ENCODE measurements at places on chromosomes 2 and 18.
A peak's percentile ranks its signal among the peaks of the same experiment; 100 is the strongest.

- DNase-seq, result no peak
Measured at GRCh38 chr2:138470941-138471340, 30.6 kb upstream of the SPOPL start.

- DNase-seq, result no peak
Measured at GRCh38 chr2:217066510-217067270, 206.8 kb upstream of the TNP1 start.

GRCh38 chr2:122531290-122532071, 776.0 kb downstream of the TSN start:
- no peak for DNase-seq

GRCh38 chr2:8465560-8465959, 216.3 kb upstream of the ID2 start:
- no peak for DNase-seq

GRCh38 chr18:3269241-3269913, 7.4 kb downstream of the MYL12B start:
- no peak for DNase-seq

- no peak for DNase-seq
Measured at GRCh38 chr2:160306985-160307384, 106.9 kb upstream of the ITGB6 start.

DNA sequence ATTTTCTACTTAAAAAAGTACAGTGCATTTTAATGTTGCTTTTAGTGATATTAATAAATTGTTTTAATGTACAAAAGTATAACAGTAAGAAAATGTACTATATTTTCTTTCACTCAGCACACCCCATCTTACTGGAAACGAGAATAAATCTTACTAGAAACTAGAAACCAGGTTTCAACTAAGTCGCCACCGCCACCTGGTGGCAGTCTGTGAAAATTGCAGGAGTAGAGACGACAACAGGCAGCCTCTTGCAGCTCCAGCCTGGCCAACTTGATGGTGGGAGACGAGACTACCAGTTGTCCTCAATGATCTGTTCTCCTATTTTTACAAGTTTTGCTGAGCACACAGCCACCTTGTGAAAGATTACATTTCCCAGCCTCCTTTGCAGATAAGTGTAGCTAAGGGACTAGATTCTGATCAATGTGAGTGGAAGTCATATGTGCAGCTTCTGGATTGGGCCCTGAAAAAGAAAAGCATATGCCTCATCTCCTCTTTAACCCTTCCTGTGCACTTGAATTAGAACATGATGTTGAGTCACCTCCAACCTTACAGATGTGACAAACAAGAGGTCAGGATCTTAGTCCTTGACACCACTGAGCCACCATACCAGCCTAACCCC, 8.7 kb downstream of the OTOF start:
- DNase-seq, result peak; percentile 26

DNA sequence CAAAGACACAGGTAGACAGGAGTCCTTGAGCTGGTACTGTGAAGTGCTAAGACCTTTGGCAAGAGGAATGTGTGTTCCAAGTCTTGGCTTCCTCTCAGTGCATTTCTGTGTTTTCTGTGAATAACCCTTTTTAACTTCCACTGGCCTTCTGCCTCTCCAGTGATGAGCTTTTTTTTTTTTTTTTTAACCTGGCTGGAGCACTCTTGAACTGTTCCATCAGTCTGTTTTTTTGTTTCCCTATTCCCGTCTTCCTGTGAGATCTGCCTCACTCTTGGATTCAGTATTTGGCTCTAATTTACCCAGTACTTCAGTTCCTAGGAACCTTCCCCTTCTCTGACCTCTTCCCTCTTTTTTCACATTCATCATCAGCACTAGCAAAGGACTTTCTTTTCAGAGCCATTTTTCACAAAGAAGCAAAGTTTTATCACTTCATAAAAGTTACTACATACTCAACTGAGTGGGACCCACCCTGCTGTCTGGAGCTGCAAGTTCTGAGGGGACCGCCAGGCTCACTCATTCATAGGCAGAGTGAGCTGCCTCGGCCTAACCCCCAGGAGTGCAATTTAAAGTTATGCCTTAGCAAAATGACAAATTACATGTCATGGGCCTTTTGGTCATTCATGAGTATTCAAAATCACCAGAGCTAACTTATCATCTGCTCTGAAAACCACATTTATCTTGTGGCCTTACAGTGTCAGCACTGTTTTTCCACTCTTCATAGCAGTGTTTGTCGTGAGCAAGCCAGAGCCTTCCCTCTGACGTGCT, 126.9 kb upstream of the DAPL1 start:
- no peak for DNase-seq

DNA sequence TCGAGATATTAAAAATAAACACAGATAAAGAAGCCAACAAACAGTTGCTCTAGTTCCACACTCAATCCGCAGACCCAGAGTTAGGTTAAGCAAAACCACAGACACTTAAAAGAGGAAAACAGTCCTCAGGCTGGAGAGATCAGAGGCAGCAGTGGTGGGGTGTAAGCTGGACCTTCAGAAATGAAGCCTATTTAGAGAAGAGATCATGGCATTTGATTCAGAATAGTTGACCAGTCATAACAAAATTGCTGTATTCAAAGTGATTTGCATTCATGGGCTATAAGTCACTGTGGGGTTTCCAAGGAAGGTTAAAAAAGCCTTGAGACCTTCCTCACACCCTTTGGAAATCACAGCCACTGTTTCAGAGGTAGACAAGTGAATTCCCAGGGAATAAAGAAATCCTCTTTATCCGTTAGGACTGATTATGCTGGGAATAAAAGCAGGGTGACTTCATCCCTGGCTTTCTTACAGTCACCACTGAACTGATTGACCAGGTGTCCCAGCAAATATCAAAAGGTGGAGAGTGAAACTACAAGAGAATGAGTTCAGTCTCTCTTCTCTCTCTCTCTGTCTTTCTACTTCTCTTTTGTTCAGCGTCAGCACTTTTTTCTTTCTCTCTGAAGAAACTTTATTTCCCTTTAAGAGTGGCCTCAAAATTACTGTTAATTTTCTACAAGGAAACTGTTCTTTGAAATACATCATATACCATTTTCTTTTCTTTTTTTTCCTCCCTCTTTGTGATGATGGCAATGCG, 171.8 kb upstream of the PIK3C3 start:
- DNase-seq, result no peak

GRCh38 chr2:96112501-96113366, 3.6 kb downstream of the ADRA2B start:
- no peak for DNase-seq

DNA sequence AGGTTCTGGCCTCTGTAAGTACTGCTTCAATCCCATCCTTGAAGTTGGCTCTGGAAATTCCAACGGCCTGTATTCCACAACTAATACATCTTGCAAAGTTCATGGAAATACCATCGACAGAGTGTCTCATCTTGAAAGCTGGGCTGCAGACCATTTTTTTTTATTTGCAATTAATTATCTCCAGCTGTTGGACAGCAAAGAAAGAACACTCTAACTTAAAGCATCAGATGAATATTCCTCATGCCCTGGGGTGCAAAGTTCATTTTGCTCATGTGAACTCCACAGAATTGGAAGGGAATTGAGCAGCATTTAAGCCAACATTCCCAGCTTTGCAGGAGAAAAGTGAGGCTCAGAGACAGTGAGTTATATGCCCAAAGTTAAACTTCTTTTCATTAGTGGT, 96.5 kb upstream of the PIEZO2 start:
- no peak for DNase-seq

DNA sequence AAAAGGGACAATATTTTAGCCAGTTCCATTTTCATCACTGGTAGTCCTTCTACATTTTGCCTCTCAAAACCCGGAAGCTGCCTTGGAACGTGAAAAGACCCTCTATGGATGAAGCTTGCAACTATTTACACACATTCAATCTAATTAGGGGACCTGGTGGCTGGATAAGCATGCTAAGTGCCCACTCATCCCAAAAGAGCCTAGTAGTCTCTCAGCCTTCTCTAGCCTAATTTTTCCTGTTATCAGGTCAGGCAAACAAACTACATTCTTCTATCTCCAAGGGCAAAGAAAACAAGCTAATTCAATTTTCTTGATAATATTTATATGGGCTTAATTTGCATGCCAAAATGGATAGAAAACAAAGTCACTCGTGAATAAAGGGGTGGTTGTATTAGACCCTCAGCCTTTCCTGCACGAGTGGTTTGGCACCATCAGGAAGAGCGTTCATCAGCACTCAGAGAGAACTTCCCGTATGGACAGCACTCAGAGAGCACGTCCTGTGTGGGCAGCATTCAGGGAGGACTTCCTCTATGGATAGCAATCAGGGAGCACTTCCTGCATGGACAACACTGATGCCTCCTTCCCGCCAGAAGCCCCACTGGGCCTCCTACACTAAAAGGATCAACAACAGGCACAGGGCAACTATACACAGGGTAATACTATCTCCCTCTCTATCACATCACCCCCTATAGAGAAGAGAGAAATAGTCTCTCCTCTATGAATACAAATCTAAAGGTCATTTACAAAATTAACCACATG, 122.2 kb downstream of the RBMS1 start:
- DNase-seq, result no peak

GRCh38 chr2:176873403-176873802, 339.2 kb upstream of the HNRNPA3 start:
- DNase-seq, result no peak

GRCh38 chr2:152694161-152694661, 23.1 kb downstream of the PRPF40A start:
- DNase-seq, result peak; percentile 11

- peak; percentile 4 for DNase-seq
Measured at GRCh38 chr18:54679318-54680149, 88.5 kb downstream of the DYNAP start.

DNA sequence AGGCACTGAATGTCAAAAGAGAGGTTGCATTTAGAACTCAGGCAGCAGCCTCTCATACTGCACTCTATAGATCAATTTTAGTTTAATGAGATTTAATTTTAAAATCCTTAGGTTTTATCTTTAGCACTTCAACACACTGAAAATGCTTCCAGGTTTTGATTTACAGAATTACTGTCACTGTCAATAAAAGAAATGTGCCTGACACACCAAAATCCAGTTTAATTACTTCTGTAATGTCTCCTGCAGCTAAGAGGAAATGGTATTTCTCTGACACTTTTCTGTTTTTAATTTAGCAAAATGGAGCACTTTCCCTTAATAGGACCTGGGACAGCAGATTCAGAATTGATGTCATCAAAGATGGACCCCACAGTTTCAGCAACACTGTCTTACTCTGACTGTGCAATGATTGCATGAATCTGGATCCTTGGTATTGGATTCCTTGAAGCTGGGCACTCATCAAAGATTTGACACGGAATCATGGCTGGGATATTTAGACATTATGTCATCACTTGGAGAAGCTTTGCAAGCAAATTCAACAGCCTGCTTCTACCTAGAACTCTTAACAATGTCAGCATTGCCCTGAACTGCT, 576.5 kb downstream of the NRXN1 start:
- no peak for DNase-seq

DNA sequence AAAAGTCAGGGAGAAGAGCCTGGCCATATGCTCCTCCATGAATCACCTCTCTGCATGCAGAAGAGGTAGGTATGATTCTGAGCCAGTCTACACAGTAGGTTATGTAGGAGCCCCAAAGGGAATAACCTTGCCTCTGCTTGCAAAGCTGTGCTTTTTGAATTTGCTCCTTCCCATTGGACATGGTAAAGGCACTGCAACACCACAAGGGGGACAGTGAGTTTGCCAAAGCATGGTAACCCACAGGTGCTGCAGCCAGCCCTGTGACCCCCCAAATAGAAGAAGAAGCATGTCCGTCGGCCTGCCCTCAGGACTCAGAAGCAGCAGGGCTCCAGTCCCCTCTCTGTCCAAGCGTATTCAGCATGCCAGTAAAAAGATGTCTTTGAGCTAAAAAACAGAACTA, 51.0 kb upstream of the BCL2L11 start:
- DNase-seq, result no peak

DNA sequence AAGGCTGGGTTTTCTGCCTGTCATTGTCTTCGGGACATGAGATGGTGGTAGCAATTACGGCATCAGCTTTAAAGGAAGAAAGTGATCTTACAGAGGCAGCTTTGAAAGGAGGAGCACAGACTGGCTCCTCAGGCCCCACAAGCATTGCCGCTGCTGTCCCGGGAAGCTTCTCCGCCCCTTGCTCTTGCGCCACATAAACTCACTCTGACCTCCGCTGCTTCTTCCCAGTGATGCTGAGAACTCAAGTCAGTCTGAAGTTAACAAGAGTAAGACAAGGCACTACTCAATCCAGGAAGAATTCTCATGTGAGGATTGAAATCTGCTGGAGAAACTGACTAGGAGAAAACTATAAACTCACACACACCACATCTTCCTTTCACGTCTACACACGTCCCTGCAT, 112.4 kb upstream of the RIOK3 start:
- DNase-seq, result no peak

GRCh38 chr2:9720352-9721093, 89.7 kb upstream of the YWHAQ start:
- no peak for DNase-seq

GRCh38 chr18:28081516-28081915, 95.4 kb downstream of the CDH2 start:
- DNase-seq, result no peak

DNA sequence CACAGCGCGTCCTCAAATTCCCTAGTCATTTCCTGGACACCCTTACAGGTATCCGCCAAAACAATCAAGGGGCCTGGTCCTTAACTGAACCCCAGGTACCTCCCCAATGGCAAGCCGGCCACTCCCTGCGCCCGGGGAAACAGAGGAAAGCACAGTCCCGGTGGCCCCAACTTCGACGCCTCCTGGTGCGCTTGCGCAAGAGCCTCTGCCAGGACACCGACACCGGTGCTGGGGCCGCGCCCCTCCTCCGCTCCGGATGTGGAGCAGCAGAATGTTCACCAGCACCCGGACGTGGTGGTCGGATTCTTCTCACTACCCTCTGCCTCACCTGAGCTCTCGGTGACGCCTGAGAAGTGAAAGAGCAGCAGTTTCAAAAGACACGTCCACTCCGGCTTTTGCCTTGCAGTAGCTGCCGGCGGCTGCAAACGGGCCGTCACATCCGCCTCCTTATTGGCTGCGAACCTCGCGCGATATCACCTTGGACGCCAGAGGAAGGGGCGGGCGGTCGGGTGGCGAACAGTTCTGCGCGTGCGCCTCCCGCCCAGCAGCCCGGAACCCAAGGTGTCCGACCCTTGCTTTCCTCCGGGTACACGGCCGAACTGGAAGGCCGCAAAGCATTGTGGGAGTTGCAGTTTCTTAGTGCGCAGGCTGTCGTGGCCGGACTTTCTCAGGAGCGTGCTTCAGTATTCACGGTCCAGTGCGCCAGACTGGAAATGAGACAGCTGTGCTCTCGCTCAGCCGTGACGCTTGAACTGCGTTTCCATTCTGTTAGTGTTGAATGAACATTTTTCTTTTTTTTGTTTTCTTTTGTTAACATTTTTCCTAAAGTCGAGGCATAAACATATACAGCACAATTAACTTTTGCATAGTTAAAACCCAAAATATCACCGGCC, at the start of gene TXNDC9:
TSS of gene TXNDC9 (minus strand) at position 423 of the 893 bp plus-strand sequence. CDS start 3,123 bp downstream, outside the sequence.
- peak; percentile 99 for DNase-seq

GRCh38 chr2:136115183-136115761, 2.7 kb downstream of the CXCR4 start:
- no peak for DNase-seq

DNA sequence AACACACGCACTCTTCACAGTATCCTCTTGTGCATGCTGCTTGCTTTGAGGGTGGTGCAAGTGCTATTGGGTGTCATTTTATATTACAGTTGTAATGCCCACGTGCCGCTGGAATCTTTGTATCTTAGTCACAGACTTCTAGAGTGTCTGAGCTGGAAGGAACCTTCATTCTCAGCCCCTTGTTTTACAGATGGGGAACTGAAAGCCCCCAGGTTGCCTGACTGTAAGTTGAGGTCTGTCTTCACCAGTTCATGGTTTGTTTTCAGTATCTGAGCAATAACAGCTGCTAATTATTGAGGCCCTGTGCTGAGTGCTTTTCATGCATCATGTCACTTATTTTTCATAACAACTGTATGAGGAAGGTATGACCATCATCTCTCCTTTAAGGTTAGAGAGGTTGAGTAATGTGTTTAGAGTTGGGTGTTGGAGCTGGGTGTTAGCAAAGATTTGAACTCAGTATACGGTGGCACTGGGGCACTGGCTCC, 77.0 kb downstream of the PRKCE start:
- no peak for DNase-seq
